ENCODE measurements at places on chromosomes 4 and X. TPM values are rescaled to one million over a fixed set of nuclear protein-coding genes. Genes with fewer than 3 reads are reported as not detected.

NPNT gene
- 5.8 TPM for total RNA-seq

RAB41 gene
- not detected for total RNA-seq

INTS6L gene
- total RNA-seq = 19.8 TPM

SYTL4 gene
- 11.4 TPM for total RNA-seq
